Adrenal gland (tissue), 19 donors: ENCODE measurements at places on chromosomes 13 and 19. TPM values are rescaled to one million over a fixed set of nuclear protein-coding genes. Genes with fewer than 3 reads are reported as not detected.

The RXFP2 gene
- not detected for total RNA-seq

- no peak for DNase-seq
Measured at GRCh38 chr19:44738603-44739558, 9.6 kb upstream of the BCL3 start.

DNA sequence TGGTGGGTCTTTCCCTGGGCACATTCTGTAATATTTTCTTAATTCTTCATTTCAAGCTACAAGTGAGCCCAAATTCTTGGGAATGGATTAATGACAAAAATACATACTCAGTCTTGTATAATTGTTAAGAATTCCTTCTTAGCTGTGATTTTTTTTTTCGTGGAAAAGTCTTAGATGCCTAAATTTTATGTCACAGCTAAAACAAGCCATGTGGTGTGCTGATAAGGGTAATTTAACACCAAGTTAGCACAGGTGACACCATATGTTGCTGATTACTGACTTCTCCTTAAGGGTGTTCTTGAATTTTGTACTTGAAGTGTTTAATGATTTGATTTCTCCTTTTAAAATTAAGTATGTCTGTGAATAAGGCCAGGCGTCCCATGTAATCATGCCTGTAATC lies 29.3 kb downstream of the WDFY2 start:
- DNase-seq: no peak

DNA sequence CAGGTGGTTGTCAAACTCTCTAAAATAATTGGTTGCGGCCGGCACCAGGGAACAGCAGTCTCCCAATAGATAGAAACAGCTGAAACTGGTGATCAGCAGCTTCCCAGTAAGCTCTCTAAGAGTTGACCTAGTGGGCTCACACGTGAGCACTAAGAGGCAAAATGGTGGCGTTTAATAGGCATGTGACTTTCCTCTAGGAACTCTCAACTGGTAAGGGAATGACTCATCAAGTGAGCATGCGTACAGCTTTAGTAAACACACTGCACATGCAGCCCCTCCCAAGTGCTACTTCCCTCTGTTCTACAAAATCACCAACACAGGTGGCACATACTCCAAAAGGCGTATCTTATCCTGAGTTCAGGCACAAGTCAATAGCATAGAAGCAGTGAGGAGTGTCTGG lies 41.7 kb downstream of the TNFSF11 start:
- DNase-seq: no peak

DNA sequence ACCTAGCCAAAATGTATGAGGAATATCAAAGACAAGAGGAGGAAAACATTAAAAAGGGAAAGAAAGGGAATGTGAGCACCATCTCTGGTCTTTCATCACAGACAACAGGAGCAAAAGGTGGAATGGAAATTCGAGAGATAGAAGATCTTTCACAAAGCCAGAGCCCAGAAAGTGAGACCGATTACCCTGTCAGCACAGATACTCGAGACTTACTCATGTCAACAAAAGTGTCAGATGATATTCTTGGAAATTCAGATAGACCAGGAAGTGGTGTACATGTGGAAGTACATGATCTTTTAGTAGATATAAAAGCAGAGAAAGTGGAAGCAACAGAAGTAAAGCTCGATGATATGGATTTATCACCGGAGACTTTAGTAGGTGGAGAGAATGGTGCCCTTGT lies 217.0 kb downstream of the NBEA start:
- DNase-seq: no peak
